ENCODE measurements at places on chromosomes 3 and 15. TPM values are rescaled to one million over a fixed set of nuclear protein-coding genes. Genes with fewer than 3 reads are reported as not detected.

The FEZF2 gene
- not detected for total RNA-seq

The POLG gene
- total RNA-seq: 34.6 TPM

The IMP3 gene
- total RNA-seq: 68.1 TPM

The EIF4E3 gene
- 15.7 TPM for total RNA-seq

The GP9 gene
- total RNA-seq: not detected

The WDR93 gene
- total RNA-seq: not detected

The C3orf22 gene
- total RNA-seq: not detected

The SCAMP5 gene
- total RNA-seq: 0.84 TPM

The CCR8 gene
- 0.16 TPM for total RNA-seq

The CLDN11 gene
- 1.2 TPM for total RNA-seq

The SPTBN5 gene
- total RNA-seq: 2.1 TPM

The FBXL22 gene
- total RNA-seq: 1.2 TPM

The C3orf70 gene
- 0.64 TPM for total RNA-seq

The CAPN7 gene
- total RNA-seq: 21.5 TPM

The SCN11A gene
- total RNA-seq: 0.04 TPM

The MNS1 gene
- total RNA-seq: 2.4 TPM

The SMAD6 gene
- total RNA-seq: 1.2 TPM

The TGM5 gene
- 13.5 TPM for total RNA-seq

The CYP1A2 gene
- not detected for total RNA-seq

The CD96 gene
- 1.0 TPM for total RNA-seq

All from esophagus mucosa (tissue), 1 donor.